ENCODE measurements at places on chromosomes 7 and 10. TPM values are rescaled to one million over a fixed set of nuclear protein-coding genes. Genes with fewer than 3 reads are reported as not detected.

The PNLIP gene
- total RNA-seq: not detected

The PARD3 gene
- total RNA-seq: 55.3 TPM

The WNT8B gene
- total RNA-seq: 9.0 TPM

The EFCAB10 gene
- total RNA-seq: 5.0 TPM

The ERLIN1 gene
- total RNA-seq: 31.2 TPM

The GFRA1 gene
- total RNA-seq: 14.0 TPM

The FAM180A gene
- not detected for total RNA-seq

The HYAL4 gene
- not detected for total RNA-seq

The LIPJ gene
- 0.06 TPM for total RNA-seq

The ELN gene
- total RNA-seq: 1.1 TPM

The MYH16 gene
- total RNA-seq: not detected

The OR13A1 gene
- 1.5 TPM for total RNA-seq

The ZNF425 gene
- 4.2 TPM for total RNA-seq

The STRIP2 gene
- 12.5 TPM for total RNA-seq

The CDHR1 gene
- total RNA-seq: 2.7 TPM

The GRB10 gene
- 33.9 TPM for total RNA-seq
